Fibroblast of skin of scalp (primary cell): ENCODE measurements at places on chromosomes 16 and 17.
A peak's percentile ranks its signal among the peaks of the same experiment; 100 is the strongest.

DNA sequence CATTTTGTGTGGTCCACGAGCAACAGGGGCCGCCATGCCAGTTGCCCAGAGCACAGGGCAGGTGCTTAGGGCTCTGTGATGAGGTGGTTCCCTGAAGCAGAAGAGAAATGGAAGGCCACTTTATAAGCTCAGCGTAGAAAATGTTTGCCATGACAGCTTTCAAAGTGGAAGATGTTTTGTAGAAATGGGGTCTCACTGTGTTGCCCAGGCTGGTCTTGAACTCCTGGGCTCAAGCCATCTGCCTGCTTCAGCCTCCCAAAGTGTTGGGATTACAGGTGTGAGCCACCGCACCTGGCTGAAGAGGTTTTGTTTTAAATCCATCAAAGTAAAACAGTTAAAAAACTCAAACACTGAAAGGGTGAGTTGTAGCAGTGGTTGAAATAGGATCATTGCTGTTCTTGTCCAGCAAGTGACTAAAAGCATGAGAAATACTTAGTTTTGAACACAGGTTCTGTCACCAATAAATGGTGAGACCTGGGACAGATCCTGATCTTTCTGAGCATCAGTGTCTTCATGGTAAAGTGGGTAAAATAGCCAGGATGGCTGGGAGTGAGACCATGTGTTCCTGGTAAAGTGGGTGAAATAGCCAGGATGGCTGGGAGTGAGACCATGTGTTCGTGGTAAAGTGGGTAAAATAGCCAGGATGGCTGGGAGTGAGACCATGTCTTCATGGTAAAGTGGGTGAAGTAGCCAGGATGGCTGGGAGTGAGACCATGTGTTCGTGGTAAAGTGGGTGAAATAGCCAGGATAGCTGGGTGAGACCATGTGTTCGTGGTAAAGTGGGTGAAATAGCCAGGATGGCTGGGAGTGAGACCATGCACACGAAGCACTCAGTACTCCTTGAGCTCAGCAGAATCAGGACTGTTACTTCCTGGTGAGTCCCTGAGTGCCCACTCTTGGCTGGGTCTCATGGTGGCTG lies 46.0 kb downstream of the BANP start:
- DNase-seq: no peak

- no peak for DNase-seq
Measured at GRCh38 chr16:3797473-3797872, 80.1 kb upstream of the TRAP1 start.

GRCh38 chr16:21125191-21125590 lies 25.5 kb downstream of the DNAH3 start:
- no peak for DNase-seq

GRCh38 chr17:75979705-75980187 lies 706 bp downstream of the TEN1 start:
- no peak for DNase-seq

- DNase-seq: no peak
Measured at GRCh38 chr17:17201271-17201670, 4.9 kb downstream of the PLD6 start.

- no peak for DNase-seq
Measured at GRCh38 chr17:67412032-67412431, 35.0 kb downstream of the PITPNC1 start.

GRCh38 chr17:75225016-75225415 lies 19.5 kb downstream of the NUP85 start:
- no peak for DNase-seq

DNA sequence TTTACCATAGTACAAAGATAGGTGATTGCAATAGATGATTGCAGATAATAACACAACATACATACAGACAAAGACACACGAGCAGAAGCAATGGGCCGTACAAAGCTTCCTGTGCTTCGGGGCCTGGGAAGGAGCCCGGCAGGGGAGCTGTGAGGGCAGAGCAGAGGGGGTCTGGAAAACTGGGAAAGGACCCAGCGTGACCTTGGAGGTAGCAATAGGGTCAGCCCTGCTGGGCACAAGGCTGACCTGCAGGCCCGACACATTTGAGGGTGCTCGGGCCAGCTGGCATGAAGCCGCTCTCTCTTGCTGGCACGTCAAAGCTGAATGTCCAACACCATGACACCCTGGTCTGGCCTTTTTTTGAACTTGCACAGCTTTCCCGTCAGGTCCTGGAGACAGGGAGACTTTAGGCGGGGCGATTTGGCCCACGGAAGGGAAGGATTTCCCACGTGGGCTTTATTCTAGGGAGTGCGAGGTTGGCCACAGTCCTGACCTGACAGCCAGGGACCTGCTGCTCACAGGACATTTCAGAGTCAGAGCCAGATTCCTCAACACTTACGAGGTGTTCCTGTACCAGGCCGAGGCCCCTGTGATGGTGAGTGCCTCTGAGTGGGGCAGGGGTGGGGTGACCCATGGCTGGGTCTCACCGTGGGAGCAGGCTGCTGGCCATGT lies 83.2 kb downstream of the NTN1 start:
- no peak for DNase-seq

DNA sequence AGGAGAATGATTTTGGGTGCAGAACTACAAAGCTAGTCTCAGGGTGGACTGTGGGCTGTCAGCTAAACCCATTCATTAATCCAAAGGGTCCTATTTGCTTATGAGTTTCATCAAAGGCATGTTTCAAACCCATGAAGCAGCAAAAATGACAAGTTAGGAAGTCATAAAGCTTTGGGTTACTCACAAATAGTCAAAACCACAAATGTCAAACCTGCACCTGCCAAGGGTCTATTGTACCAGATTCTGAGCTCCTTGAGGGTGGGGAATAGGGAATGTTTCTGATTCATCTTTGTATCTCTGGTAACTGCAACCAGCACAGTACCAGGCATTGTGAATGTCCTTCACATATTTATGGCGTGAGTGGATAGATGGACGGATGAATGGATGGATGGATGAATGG lies 317.7 kb downstream of the MAF start:
- DNase-seq: no peak

GRCh38 chr17:49450735-49451134 lies 36.1 kb upstream of the PHB1 start:
- peak; percentile 56 for DNase-seq

GRCh38 chr17:77222356-77222755 lies 81.6 kb downstream of the SEC14L1 start:
- DNase-seq: peak; percentile 32

- DNase-seq: no peak
Measured at GRCh38 chr16:14070555-14070876, 603 bp upstream of the MRTFB start.

- no peak for DNase-seq
Measured at GRCh38 chr17:50139185-50139783, 9.3 kb upstream of the SAMD14 start.

DNA sequence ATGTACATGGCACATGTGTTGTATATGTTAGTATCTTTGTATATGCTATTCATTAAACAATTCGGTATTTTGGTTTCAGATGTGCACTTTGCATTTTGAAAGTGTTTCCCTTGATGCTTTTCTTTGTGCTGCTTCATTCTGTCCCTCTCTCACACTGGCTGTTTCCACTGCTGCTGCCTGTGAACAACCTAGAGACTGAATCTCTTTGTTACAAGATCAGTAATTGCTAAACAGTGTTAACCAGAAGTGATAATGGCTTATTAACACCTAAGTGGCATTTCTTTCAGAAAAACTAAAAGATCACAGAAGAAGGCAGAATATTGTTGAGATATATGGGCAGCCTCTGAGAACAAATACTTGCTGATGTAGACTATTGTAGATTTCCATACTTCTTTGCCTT lies 84.7 kb downstream of the KIF2B start:
- DNase-seq: no peak
